ENCODE measurements at places on chromosomes 7 and 10.

GRCh38 chr7:84264396-84264795 lies 69.8 kb upstream of the SEMA3A start:
- no peak for DNase-seq

GRCh38 chr7:128831994-128832879 lies 2.0 kb downstream of the FLNC start:
- no peak for DNase-seq

GRCh38 chr7:12350971-12351370 lies 52.7 kb downstream of the VWDE start:
- DNase-seq, result no peak

- DNase-seq, result no peak
Measured at GRCh38 chr10:71679425-71679824, 40.2 kb downstream of the C10orf105 start.

- DNase-seq, result no peak
Measured at GRCh38 chr7:41624818-41625217, 78.1 kb downstream of the INHBA start.

- DNase-seq, result no peak
Measured at GRCh38 chr7:119969054-119969453, 303.9 kb upstream of the KCND2 start.

GRCh38 chr10:2244471-2244870 lies 507.1 kb upstream of the ADARB2 start:
- no peak for DNase-seq

DNA sequence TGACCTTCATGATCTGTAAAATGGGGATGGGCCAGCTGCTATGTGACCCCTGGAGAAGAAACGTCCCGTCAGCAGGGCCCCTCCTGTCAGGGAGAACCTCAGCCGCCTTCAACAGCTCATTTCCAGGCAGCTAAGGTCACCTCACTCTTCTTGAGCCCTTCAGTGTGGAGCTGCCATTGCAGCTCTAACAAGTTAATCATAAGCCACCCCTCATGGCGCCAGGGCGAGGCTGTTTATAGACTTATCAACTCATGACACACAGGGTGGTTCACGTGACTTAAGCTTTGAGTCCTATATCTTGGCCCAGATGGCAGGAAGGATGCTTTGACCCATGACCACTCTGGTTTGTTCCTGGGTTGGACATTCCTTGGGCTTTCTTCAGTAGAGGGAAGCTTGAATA lies 315.1 kb downstream of the TNS3 start:
- DNase-seq, result no peak

- DNase-seq, result no peak
Measured at GRCh38 chr7:155136619-155137243, 66.6 kb downstream of the HTR5A start.
